ENCODE measurements at places on chromosomes 12 and 14. TPM values are rescaled to one million over a fixed set of nuclear protein-coding genes. Genes with fewer than 3 reads are reported as not detected.

The GLS2 gene
- total RNA-seq = 1.8 TPM

The NYNRIN gene
- 11.7 TPM for total RNA-seq

The SIX4 gene
- total RNA-seq = 5.8 TPM

The TSHR gene
- 593 TPM for total RNA-seq

The AQP6 gene
- not detected for total RNA-seq

The PMCH gene
- total RNA-seq = not detected

The KRT79 gene
- not detected for total RNA-seq

The IRAK3 gene
- total RNA-seq = 26.6 TPM

The SLC7A8 gene
- total RNA-seq = 52.6 TPM

The NID2 gene
- 115 TPM for total RNA-seq

The DDX47 gene
- total RNA-seq = 94.2 TPM

The PCED1B gene
- total RNA-seq = 1.5 TPM

The LRTM2 gene
- not detected for total RNA-seq

DNA sequence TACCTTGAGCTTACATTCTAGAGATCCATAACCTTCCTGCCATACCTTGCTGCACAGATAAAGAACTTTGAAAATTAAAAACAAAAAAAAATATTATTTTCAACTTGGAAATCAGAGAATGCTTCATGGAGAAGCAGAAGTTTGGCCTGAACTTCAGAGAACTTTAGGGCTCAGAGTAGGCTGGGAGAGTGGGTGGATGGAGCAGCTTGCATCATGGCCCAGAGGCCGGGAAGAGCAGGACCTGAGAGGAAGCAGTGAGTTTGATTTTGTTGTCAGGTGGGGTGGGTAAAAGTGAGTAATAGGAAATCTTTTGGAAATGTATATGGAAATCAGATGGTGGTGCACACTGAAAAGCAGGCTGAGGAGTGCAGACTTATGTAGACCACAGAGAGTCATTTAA is 228.5 kb upstream of the KRR1 start:
- DNase-seq = no peak

GRCh38 chr14:105152794-105153241 is 15.8 kb downstream of the JAG2 start:
- no peak for DNase-seq

GRCh38 chr12:91717804-91718203 is 427.8 kb downstream of the BTG1 start:
- DNase-seq = no peak

GRCh38 chr12:106118-106591 is 39.6 kb downstream of the IQSEC3 start:
- DNase-seq = no peak

GRCh38 chr12:18239526-18239925 is 21.8 kb upstream of the PIK3C2G start:
- no peak for DNase-seq

DNA sequence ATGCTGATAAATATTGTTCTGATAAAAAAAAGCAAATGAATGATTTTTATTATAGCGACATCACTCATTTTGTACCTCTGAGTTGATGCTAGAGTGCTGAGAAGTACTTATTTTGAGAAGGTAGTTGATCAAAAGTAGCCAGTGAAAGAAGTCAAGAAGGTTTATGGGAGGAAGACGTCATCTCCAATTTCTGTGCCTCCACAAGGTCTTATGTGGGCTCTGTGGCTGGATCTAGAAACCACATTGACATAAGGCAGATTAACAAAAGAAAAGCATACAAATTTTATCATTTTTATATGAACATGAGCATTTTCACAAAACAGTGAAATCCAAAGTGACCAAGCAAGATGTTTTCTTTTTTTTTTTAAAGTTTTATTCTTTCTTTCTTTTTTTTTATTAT is 289.5 kb upstream of the FAR2 start:
- DNase-seq = no peak

- DNase-seq = no peak
Measured at GRCh38 chr12:25866586-25867378, 91.7 kb upstream of the RASSF8 start.

DNA sequence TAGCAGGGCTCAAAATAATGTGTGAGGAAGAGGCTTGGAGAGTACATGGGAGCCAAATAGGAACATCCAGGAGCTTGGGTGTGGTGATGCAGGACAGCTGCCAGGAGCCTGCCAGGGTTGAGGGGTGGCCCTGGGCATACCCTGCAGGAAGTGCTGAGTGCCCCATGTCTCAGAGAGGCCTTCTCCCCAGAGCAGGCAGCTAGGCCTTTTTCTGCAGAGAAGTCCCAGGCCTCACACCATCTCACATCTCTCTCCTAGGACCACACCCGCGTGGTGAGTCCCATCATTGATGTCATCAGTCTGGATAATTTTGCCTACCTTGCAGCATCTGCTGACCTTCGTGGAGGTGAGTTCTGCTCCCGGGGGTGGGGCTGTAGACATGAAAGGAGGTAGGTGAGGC is 66.9 kb downstream of the ERH start:
- DNase-seq = no peak

- DNase-seq = no peak
Measured at GRCh38 chr12:95773320-95773719, 17.2 kb downstream of the NTN4 start.

GRCh38 chr14:88502740-88503139 is 52.1 kb downstream of the PTPN21 start:
- no peak for DNase-seq

DNA sequence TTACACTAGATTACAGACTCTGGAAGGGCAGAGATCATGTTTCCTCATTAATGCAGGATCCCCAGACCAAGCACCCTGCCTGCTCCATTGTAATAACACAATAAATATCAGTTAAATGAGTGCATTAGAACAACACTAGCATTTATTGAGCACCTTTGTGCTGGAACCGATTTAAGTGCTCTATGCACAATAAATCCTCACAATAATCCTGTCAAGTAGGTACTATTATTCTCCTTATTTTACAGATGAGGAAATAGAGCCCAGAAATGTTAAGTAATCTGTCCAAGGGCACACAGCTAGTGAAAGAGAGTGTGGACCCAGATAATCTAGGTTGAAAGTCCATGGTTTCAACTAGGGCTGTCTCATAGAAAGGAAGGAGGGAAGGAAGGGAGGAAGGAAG is 69.8 kb downstream of the MAP1LC3B2 start:
- DNase-seq = no peak

- no peak for DNase-seq
Measured at GRCh38 chr12:92076101-92076500, 69.5 kb downstream of the BTG1 start.

GRCh38 chr14:35353409-35354172 is 51.0 kb downstream of the NFKBIA start:
- no peak for DNase-seq

- DNase-seq = no peak
Measured at GRCh38 chr12:115519359-115519758, 758.1 kb downstream of the MED13L start.

DNA sequence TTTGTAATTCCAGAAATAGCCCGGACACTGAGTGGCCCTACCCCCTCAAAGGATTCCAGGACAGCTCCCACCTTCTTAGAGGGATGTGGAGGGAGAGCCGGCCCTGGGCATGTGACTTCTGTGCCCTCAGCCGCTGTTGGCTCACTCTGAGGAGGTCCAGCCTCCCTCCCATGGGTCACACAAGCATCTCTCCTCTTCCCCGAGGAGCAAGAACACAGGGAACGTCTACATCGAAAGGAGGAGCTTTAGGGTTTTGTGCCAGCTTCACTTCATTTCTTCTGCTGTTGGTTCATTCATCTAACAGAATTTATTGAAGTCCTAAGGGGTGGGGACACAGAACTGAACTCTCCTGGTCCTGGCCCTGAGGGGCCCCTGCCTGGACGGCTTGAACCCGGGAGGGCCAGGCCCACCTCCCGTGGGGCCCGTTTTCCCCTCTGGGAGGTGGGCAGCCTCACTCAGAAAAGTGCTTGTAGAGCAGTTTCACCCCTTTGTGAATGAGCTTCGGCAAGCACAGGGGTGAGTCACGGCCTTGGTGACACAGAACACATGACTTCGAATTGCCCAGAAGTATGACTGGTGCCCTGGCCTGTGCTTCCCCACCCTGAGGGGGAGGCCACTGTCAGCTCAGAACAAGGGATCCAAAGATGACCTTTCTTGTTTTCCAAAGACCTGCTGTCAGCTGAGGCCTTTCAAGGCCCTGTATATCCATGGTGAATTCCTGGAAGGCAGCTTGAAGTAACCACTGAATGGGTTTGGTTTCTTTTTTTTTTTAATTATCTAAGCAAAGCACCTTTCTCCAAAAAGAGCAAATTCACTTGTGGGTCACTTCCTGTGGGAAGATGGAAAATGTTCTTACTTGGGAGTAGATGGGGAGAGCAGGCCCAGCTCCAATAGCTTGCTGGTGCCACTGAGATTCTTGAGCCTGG is 39.2 kb downstream of the NFKBIA start:
- DNase-seq = peak; percentile 80

- no peak for DNase-seq
Measured at GRCh38 chr12:75978677-75979076, 52.9 kb downstream of the PHLDA1 start.

- DNase-seq = no peak
Measured at GRCh38 chr12:1890810-1891209, 27.6 kb downstream of the CACNA2D4 start.

DNA sequence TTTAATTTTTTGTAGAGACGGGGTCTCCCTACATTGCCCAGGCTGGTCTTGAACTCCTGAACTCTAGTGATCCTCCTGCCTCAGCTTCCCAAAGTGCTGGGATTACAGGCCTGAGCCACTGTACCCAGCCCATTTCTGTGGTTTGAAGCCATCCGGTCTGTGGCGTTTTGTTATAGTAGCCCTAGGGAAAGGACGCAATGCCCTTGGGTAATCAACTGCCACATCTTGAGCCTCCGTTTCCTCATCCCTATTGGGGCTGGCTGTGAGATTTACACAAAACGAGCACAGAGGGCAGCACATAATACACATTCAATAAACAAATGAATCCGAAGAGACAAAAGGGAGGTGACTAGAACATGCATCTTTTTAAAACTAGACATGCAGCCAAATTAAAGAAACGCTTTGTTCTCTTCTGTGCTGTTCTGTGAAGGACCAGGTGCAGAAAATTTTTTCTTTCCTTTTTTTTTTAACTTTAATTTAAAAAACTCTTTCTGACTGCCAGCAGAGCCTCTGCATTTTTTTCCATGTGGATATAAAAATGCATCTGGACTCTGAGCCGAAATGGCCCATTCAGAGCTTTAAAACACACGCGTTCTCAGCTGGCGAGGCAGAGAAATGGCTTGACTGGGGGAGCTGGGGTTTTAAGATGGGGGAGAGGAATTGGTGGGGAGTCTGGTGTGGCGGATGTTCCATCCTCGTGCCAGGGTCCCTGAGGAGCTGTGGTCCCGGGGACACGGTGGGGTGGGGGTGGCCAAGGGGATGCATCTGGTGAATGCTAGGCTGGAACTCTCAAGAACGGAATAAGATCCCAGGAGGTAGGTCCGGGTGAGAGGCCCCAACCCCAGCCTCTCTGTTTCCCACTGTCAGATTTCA is 119.0 kb downstream of the RBM19 start:
- DNase-seq = no peak

GRCh38 chr14:51453869-51454268 is 197.8 kb upstream of the FRMD6 start:
- DNase-seq = no peak

- DNase-seq = no peak
Measured at GRCh38 chr12:71710276-71711125, 24.6 kb downstream of the TMEM19 start.

DNA sequence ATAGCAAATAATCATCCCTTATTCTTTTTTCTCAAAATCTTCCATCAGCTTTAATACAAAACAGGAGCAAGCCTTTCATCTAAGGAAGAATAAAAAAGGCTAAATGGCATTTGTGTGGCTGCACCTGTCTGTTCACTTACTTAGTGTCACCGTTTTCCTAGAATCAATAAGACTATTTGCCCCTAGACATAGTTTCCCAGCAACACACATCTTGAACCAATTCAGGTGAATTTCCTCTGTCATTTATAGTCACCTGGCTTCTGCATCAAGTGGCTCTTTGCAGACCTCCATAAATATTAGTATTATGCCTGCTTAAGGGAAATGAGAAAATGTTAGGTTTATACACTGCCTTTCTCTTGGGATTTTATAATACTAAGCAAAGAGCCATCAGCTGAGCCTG is 17.4 kb upstream of the GCH1 start:
- DNase-seq = no peak

GRCh38 chr12:3152011-3152511 is 74.9 kb downstream of the TSPAN9 start:
- peak; percentile 24 for DNase-seq

DNA sequence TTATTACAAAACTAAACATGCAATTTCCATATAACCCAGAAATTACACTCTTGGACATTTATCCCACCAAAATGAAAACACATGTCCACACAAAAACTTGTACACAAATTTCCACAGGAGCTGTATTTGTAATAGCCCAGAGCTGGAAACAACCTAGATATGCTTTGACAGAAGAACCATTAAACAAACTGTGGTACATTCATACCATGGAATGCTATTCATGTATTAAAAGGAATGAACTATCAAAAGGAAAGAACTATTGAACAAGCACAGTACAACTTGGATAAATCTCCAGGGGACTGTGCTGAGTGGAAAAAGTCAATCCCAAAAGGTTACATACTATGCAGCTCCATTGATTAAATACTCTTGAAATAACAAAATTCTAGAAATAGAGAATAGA is 35.8 kb upstream of the ERGIC2 start:
- no peak for DNase-seq

GRCh38 chr14:44505588-44505987 is 1.5 kb downstream of the FSCB start:
- DNase-seq = no peak

DNA sequence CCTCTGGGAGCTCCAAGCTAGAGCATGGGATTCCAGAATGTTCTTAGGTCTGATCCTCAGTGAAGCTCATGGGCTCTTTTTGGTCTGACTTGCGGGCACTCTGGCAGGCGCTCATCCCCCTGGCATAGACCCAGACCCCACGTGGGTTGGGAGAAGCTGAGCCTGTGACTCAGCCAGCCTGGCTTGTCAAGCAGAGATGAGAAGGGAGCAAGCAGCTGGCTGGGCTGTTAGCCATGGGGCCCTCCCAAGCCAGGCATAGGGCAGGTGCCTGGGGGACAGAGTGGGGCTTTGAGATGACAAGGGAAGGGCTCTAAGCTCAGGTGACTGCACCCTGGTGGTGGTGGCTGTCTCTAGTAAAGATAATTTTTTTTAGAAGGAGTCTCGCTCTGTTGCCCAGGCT is 80.3 kb upstream of the NOS1 start:
- peak; percentile 94 for DNase-seq

DNA sequence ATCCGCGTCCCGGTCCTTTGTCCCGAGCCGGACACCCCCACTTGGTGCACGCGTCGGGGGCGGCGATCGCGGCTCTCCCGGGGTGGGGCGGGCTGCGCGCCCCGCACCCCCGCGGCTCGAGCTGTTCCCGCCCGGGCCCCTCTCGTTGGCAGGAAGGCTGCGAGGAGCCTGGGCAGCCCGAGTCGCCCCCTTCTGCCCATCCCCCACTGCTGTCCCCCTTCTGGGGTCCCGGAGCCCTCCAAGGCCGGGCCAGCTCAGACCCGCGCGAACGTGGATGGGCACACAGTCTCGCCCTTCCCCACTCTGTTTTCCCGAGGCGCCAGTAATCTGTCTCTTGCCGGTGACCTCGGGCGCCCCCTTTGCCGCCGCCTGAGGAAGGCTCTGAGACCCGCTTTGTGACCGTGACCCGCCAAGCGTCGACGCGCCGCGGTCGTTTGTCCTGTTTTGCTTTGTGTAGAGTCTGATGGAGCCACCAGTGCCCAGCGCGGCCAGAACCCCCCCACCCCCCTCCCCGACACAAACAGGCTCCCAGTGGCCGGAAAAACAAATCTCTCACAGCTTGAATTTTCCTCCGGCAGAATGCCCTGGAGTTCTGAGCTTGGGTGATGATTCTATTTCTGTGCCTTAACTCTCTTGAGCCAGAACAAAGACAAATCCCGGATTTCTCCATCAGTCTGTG is 610 bp downstream of the C14orf132 start:
- DNase-seq = peak; percentile 5

Data from thyroid gland (tissue), 4 donors.